ENCODE measurements at places on chromosomes 13 and 19. TPM values are rescaled to one million over a fixed set of nuclear protein-coding genes. Genes with fewer than 3 reads are reported as not detected.
A peak's percentile ranks its signal among the peaks of the same experiment; 100 is the strongest.

GRCh38 chr13:107835339-107836018 is 379.9 kb downstream of the LIG4 start:
- DNase-seq, result no peak
- no peak overlapping the region for H3K27ac ChIP-seq
- no peaks in the 10 kb centered on the region for H3K27me3 ChIP-seq
- H3K4me3 ChIP-seq, result no peak overlapping the region
- H3K4me1 ChIP-seq, result no peaks in the 10 kb centered on the region
- H3K36me3 ChIP-seq, result no peaks in the 10 kb centered on the region

GRCh38 chr19:10797541-10798256 is 38.3 kb downstream of the TMED1 start:
- no peak overlapping the region for H3K4me3 ChIP-seq
- H3K27ac ChIP-seq, result no peak overlapping the region
- H3K27me3 ChIP-seq, result no peaks in the 10 kb centered on the region
- DNase-seq, result no peak
- peaks cover 36% of the 10 kb centered on the region for H3K36me3 ChIP-seq
- peaks cover 23% of the 10 kb centered on the region for H3K4me1 ChIP-seq

- H3K4me1 ChIP-seq, result peaks cover 13% of the 10 kb centered on the region
- no peaks in the 10 kb centered on the region for H3K27me3 ChIP-seq
- no peaks in the 10 kb centered on the region for H3K36me3 ChIP-seq
- H3K4me3 ChIP-seq, result no peak overlapping the region
- H3K27ac ChIP-seq, result no peak overlapping the region
- DNase-seq, result no peak
Observed at GRCh38 chr19:48722196-48722708, 2.7 kb upstream of the MAMSTR start.

- no peak overlapping the region for H3K4me3 ChIP-seq
- no peaks in the 10 kb centered on the region for H3K27me3 ChIP-seq
- H3K27ac ChIP-seq, result no peak overlapping the region
- DNase-seq, result peak; percentile 20
Observed at GRCh38 chr13:25085125-25085742, 10.7 kb upstream of the PABPC3 start.

DNA sequence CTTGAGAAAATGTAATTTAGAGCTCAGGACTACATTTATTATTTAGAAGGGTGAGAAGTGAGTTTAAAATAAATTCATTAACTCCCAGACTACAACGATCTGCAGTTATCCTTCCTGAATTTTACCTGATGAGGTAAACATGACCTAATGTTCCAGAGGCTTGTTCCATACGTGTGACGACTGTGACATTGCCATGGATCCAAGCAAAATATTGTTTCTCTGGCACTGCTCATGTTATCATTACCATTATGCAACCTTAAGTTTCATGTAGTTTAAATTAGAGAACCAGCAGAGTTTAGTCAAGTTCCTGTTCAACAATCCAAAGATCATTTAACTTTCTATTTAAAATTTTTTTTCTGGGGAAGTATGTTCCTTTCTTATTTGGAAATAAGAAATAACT is 279.6 kb downstream of the KLF5 start:
- no peaks in the 10 kb centered on the region for H3K27me3 ChIP-seq
- H3K36me3 ChIP-seq, result no peaks in the 10 kb centered on the region
- DNase-seq, result no peak
- no peak overlapping the region for H3K4me3 ChIP-seq
- no peak overlapping the region for H3K27ac ChIP-seq

DNA sequence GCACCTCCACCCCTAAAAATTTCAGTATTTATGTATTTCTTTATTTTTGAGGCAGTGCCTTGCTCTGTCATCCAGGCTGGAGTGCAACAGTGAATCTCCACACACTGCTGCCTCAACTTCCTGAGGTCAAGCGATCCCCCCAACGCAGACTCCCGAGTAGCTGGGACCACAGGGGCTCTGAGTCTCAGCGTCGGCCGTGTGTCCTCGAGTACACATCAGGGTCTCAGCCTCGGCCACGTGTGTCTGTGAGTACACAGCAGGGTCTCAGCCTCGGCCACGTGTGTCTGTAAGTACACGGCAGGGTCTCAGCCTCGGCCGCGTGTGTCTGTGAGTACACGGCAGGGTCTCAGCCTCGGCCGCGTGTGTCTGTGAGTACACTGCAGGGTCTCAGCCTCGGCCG is 21.2 kb downstream of the C2CD4C start:
- DNase-seq, result no peak
- H3K4me1 ChIP-seq, result peaks cover 7% of the 10 kb centered on the region
- H3K36me3 ChIP-seq, result no peaks in the 10 kb centered on the region
- no peaks in the 10 kb centered on the region for H3K27me3 ChIP-seq
- H3K4me3 ChIP-seq, result no peak overlapping the region

GRCh38 chr13:23592596-23592995 is 22.4 kb downstream of the TNFRSF19 start:
- H3K27ac ChIP-seq, result no peak overlapping the region
- H3K4me3 ChIP-seq, result no peak overlapping the region

- H3K4me3 ChIP-seq, result no peak overlapping the region
- H3K36me3 ChIP-seq, result peaks cover 42% of the 10 kb centered on the region
- H3K27me3 ChIP-seq, result peaks cover 4% of the 10 kb centered on the region
Observed at GRCh38 chr19:38204096-38204495, 19.9 kb downstream of the DPF1 start.

DNA sequence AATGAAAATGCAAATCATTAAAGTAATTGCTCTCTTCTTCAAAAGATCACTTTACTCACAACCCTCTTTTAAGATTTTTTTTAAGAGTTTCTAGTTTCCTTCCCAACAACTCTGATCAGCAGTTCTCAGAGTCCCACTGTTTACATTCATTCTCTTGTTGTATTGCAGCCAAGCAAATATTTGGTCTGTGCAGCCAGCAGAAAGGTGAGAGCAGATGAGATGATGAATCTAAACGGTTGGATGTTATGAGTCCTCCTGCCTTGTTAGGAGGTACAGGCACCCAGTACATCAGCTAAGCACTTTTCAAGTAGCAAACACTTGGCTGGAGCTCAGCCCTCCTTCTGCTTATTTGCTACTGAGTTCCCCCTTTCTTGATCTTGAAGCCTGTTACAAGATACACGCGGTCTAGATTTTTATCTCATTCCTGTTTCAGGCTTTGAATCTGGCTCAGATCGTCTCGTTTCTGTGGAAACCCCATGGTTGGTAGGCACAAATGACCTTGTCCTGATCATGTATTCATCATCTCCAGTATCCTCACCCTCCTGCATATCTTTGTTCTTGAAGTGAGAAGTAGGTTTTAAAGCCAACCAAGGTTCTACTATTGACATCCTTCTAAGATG is 300.7 kb downstream of the DCT start:
- no peak for DNase-seq
- no peak overlapping the region for H3K27ac ChIP-seq
- no peaks in the 10 kb centered on the region for H3K27me3 ChIP-seq

DNA sequence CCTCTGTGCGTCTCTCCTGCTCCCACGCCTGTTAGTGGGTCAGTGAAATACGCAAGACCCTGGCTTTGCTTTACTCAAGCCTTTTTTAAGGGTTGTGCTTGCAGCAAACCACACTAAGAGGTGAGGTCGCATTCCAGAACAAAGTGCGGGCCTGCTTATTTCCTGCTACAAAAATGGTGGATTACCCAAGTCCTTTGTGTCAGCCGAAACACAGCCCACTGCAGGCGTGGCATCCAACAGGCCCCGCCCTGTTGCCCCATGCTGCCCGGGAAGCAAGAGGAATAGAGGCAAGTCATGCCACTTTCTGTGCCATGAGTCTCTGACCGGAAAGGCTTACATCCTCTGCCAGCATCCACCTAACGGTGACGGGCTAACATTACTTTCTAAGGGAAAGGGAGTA is 7.7 kb upstream of the IRS2 start:
- no peak overlapping the region for H3K4me3 ChIP-seq
- no peaks in the 10 kb centered on the region for H3K27me3 ChIP-seq
- DNase-seq, result no peak
- peaks cover under 1% of the 10 kb centered on the region for H3K4me1 ChIP-seq

DNA sequence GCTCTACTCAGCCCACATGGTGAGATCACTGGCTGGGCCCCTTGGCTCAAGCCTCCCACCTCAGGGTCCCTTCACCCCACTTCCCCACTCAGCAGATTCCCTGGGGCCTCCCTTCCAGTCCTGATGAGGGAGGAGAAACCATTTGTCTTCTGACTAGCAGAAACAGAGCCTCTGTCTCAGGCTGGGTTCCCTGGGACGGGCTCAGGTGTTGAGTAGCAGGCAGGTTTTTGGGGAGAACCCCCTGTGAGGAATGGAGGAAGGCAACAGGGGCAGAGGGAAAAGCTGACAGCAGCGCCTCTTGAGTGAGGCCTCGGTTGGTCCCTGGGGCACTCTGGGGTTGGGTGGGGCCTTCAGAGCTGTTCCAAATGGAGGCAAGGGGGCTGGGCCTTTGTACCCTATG is 452.2 kb downstream of the TSHZ3 start:
- H3K36me3 ChIP-seq, result no peaks in the 10 kb centered on the region
- H3K4me3 ChIP-seq, result no peak overlapping the region
- no peaks in the 10 kb centered on the region for H3K27me3 ChIP-seq
- DNase-seq, result no peak

GRCh38 chr13:100668408-100668807 is 6.2 kb downstream of the TMTC4 start:
- peaks cover 3% of the 10 kb centered on the region for H3K4me1 ChIP-seq
- H3K4me3 ChIP-seq, result no peak overlapping the region
- no peak overlapping the region for H3K27ac ChIP-seq
- peaks cover 5% of the 10 kb centered on the region for H3K36me3 ChIP-seq

DNA sequence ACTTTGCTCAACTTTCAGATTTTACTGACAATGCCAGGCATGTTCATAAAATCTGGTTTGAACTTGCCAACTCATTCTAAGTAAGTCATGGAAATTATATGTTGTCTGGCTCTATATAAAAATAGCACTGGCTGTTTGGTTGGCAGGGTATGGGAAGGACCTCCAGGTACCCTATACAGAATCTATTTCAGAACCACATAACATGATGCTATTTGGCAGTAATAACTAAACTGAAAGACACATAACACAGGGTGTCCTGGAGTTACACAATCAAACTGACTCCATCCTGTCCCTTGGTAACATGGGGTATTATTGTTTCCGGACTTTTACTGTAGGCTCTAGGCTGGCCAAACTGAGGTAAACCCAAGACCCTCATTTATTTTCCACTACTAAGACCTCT is 248.8 kb downstream of the RGCC start:
- no peak for DNase-seq
- H3K36me3 ChIP-seq, result no peaks in the 10 kb centered on the region
- H3K4me3 ChIP-seq, result no peak overlapping the region
- H3K27ac ChIP-seq, result no peak overlapping the region
- H3K27me3 ChIP-seq, result no peaks in the 10 kb centered on the region

GRCh38 chr19:41226053-41226873 is 7.2 kb downstream of the AXL start:
- peak overlapping the region; percentile 27 for H3K4me3 ChIP-seq
- peaks cover 11% of the 10 kb centered on the region for H3K4me1 ChIP-seq
- no peaks in the 10 kb centered on the region for H3K27me3 ChIP-seq
- peak; percentile 61 for DNase-seq
- H3K36me3 ChIP-seq, result no peaks in the 10 kb centered on the region
- peak overlapping the region; percentile 59 for H3K27ac ChIP-seq

DNA sequence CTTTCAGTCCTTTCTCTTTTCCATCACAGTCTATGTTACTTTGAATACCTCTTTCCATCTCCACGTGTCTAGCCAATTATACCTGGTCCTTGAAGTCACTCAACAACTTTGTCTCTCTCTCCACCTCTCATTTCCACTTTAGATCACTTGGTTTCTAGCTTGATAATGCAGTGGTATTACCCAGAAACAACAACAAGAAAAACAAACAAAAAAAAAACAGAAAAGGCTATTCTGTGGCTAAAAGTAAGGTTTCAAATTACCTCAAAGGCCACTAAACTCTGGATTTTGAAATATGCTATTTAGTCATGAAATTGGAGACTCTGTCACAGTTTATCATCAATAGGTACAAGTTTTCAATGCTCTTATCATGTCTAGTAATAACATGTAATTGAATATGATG is 184.8 kb downstream of the PCDH9 start:
- no peak overlapping the region for H3K27ac ChIP-seq
- DNase-seq, result no peak
- no peaks in the 10 kb centered on the region for H3K4me1 ChIP-seq
- no peaks in the 10 kb centered on the region for H3K27me3 ChIP-seq
- H3K36me3 ChIP-seq, result no peaks in the 10 kb centered on the region

DNA sequence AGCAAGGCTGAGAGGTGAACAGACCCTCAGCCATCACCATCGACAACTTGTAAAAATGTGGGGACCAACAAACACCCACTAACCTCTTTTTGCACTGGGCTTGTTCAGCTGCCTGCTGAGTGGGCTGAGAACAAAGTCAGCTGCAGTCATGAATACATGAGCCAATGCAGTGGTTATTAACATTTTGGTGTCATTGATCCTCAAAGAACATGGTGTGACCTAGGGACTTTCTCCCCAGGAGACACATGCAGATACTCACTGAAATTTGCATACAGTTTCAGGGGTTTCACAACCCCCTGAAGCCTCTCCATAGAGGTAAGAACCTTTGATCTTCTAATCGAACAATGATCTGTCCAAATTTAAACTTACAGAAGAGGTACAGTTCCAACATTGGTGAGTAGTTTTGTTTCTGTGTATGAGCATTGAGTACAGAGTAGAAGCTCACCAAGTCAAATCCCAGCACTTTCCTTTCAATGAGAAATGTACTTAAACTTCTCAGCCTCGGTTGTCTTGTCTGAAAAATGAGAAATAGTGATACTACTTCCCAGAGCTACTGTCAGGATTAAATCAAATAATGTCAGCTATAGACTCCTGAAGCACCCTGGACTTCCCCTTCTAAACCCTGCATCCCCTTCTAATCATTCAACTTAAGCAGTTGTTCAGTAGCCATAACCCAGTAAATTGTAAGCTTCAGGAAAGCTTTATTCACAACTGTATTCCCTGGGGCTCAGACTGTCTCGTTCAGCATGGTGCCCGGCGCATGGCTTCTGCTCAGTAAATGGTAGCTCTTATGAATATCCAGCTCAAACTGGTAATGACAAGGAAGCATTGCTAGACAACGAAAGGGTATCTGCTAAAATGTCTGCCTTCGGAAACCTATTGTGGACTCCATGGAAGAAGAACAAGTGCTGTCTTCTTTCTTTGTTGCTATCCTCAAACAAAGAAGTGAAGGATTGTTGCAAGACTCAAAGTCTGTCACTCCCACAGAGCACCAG is 148.7 kb downstream of the FOXO1 start:
- no peak for DNase-seq
- no peaks in the 10 kb centered on the region for H3K36me3 ChIP-seq
- no peaks in the 10 kb centered on the region for H3K27me3 ChIP-seq
- H3K4me3 ChIP-seq, result no peak overlapping the region
- no peak overlapping the region for H3K27ac ChIP-seq
- no peaks in the 10 kb centered on the region for H3K4me1 ChIP-seq

DNA sequence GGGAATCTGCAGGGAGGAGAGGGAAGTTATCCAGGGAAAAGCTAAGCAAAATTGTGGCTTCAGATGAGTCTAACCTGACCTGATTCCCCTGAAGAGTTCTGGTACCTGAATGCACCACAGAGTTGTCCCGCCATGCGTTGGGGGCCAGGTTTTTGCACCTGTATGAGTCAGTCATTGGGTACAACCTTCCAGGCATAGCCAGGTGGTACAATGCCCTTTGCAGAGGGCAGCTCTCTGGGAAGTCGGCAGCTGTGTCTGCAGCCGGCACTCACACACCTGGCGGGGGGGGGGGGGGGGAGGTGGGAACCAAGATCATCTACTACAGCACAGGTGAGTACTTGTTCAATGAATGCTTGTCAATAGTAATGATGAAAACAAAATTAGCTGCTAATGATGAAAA is 52.5 kb upstream of the GTF3A start:
- DNase-seq, result no peak
- H3K4me1 ChIP-seq, result no peaks in the 10 kb centered on the region
- H3K27ac ChIP-seq, result no peak overlapping the region
- H3K27me3 ChIP-seq, result no peaks in the 10 kb centered on the region

Gene MUC16
- 0.22 TPM for total RNA-seq

Gene CCDC70
- total RNA-seq, result not detected

Gene IZUMO4
- total RNA-seq, result 1.1 TPM

Gene CD209
- 2.4 TPM for total RNA-seq
